ENCODE measurements at places on chromosomes 11 and 22.

DNA sequence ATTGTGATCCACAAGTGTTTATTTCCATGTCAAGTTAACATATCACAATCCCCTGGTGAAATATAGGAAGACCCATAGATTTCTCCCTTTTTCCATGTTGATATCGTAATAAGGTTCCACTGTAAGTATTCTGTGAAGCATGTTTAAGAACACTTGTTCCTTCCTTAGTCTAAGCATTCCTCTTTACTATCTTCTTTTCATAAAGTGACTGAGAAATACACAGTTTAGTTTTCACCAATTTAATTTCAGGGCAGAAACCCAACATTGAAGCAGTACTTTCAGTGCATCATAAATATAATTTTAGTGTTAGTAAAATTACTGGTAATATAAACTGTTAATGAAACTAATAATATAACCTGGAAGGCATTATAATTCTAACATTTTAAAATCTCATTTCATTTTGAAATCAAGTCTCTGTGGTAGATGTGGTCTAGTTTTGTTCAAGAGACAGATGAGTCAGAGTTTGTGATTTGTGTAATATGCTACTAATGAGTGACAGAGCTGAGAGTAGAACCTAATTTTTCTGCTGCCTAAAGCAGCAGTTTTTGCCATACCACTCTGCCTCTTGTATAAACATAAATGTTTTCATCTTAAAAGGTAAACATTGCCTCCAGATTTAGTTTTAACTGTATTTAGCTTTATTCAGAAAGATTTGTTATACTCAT lies 79.4 kb downstream of the ATM start:
- no peak for DNase-seq

GRCh38 chr11:86592659-86593451 lies 79.6 kb downstream of the ME3 start:
- peak; percentile 99 for DNase-seq

DNA sequence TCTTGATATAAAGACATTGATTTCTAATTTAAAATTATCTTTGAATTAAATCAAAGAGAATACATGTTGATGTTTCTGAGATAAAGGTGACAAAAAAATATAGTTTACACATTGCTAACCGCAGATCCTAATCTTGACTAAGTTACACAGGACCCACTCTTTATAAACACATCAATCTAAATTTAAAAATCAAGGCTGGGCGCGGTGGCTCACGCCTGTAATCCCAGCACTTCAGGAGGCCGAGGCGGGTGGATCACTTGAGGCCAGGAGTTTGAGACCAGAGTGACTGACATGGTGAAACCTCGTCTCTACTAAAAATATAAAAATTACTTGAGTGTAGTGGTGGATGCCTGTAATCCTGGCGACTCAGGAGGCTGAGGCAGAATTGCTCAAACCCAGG lies 1.9 kb downstream of the ARFGAP3 start:
- no peak for DNase-seq

DNA sequence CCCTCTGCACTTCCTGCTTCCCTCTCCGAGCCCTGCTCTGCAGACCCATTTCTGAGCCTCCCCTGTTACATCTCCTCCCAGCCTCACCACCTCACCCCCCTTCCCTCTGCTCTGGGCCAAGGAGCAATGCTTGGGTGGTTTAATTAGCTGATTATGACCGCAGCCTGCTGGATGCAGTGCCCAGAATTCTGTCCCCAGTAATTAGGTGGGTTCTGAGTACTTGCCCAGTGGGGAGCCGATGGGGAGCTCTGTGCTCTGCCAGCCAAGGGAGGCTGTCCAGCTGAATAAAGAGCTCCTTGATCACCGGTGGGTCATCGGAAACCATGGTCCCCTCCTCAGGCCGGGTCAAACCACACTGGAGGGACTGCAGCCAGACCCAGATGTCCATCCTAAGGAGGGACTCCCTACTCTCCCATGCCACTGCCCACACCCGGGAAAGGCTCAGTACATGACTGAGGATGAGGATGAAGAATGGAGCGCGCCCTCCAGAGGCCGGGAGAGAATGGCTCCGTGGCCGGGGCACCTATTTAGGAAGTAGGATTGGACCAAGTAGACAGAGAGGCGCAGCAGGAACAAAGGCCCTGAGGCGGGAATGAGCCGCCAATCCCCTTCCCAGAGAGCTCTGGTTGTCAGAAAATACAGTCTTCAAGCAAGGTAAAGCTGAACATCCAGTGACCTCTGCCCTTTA lies 9.1 kb downstream of the ARRB1 start:
- DNase-seq: no peak

DNA sequence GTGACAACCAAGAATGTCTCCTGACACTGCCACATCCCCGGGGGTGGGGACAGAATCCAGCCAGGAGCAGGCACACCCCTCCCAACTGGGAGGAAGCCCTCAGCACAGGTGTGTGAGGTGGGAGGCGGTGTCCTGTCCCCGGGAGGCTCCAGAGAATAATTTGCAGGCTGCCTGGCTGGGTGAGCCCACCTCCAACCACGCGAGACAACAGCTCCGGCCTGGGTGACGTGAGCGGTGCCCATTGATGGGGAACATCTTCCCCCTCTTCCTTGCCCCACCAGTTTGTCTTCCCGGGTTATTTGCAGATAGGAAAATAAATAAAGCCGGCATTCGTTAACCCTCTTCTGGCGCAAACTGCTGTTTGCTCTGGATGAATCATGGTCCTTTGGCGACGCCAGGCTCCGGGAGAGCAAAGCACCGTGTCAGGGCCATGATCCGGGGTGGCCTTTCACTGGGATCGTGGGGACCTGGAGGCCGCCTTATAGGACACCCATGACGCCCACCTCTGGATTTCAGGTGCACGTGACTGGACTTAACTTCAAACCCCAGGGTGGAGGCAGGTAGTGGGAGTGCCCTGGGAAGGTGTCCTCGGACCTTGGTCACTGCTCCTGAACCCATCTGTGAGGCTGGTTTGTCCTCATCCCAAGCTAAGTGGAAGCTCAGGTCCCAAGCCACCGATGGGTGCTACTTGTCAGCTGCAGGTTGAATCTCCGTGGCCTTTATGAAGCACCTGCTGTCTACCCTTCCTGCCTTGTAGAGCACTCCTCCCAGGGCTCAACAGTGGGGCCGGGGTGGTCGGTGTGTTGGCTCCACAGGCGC lies 13.9 kb downstream of the CCND1 start:
- peak; percentile 82 for DNase-seq

DNA sequence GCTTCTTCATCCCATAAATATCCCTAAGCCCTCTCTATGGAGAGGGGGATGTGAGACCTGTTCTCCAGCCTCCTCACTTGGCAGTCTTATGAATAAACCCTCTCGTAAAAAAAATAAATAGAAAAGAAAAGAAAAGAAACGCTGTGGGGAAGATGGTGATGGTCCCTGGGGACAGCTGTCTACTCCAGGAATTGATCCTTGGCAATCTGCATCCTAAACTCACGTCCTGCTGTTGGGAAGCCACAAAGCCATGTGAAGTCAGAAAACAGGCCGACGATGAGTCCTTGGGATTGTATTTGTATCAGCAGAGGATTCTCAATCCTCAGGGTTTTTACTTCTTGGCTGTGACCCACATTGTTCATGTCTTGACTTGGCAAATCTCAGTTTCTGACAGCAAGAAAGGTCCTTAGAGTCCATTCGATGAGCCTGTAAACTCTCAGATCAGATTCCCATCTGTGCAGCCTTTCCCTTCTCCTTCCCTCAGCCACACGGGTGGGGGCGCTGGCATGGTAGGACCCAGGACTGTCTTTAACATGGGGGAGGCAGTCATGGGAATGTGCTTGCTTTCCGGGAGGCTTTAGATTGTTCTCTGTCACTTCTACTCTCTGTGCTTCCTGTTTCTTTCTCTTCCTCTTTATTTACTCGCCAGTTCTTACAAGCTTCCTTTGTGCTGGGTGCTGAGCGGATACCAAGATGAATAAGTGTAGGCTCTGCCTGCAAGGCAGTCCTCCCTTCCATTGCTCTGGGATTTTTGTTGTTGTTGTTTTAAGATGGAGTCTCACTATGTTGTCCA lies 24.9 kb downstream of the TCP11L1 start:
- DNase-seq: no peak
